Endothelial cell (in vitro differentiated cells): ENCODE measurements at places on chromosomes 6 and 20. TPM values are rescaled to one million over a fixed set of nuclear protein-coding genes. Genes with fewer than 3 reads are reported as not detected.

FAM209B gene
- 0.56 TPM for total RNA-seq

GRCh38 chr6:120604510-120604909 is 729.8 kb downstream of the TBC1D32 start:
- H3K4me1 ChIP-seq = no peaks in the 10 kb centered on the region
- H3K27me3 ChIP-seq = no peaks in the 10 kb centered on the region
- no peak overlapping the region for H3K4me3 ChIP-seq

DNA sequence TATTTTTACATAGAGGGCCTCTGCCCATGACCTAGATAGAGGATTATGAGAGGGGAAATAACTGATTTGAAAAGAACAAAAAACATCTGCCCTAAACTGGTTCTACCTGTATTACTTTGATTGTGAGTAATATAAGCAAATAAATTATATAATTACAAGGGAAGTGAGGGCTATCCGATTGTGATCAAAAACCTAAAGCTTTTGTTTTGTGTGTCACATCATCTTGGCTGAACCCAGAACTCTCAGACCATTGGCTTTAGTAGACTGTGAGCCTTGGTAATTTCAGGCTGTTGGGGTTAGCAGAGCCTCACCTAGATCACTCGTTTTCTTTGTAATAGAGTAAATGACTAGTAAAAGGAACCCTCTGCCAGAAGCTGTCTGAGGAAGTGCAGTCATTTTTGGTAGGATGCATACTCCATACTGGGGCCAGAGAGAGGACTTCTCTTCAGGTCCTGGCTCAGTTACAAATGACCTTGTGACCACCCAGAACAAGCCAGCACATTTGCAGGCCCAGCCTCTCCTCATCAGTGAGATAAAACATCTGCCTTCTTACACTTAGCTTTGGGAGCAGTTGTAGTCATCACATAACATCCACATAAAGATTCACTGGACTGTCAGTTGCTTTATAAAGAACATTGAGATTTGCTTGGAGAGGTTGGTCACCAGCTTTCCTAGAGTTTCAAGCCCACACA is 13.5 kb downstream of the STK35 start:
- no peak for DNase-seq
- H3K36me3 ChIP-seq = peaks cover 28% of the 10 kb centered on the region
- no peak overlapping the region for H3K4me3 ChIP-seq

- H3K27me3 ChIP-seq = peaks cover 17% of the 10 kb centered on the region
- no peak within 1 kb of the TSS for H3K27ac ChIP-seq
- no peaks in the 10 kb centered on the region for H3K36me3 ChIP-seq
- DNase-seq = peak; percentile 69
- peak within 1 kb of the TSS; percentile 84 for H3K4me3 ChIP-seq
Measured at GRCh38 chr20:36541227-36541767, at the start of gene MYL9. TSS of gene MYL9 (plus strand) at chr20:36541519. CDS start at chr20:36544885, 3,366 bp downstream.

- DNase-seq = no peak
- H3K27ac ChIP-seq = no peak overlapping the region
- peaks cover 3% of the 10 kb centered on the region for H3K36me3 ChIP-seq
- H3K4me3 ChIP-seq = no peak overlapping the region
Measured at GRCh38 chr6:113182370-113183141, 674.6 kb upstream of the MARCKS start.

GRCh38 chr6:136923954-136924673 is 2.0 kb downstream of the SLC35D3 start:
- H3K27ac ChIP-seq = no peak overlapping the region
- H3K36me3 ChIP-seq = peaks cover 3% of the 10 kb centered on the region
- H3K4me1 ChIP-seq = peaks cover 6% of the 10 kb centered on the region
- no peak for DNase-seq
- H3K27me3 ChIP-seq = peaks cover 22% of the 10 kb centered on the region
- H3K4me3 ChIP-seq = peak overlapping the region; percentile 47

DNA sequence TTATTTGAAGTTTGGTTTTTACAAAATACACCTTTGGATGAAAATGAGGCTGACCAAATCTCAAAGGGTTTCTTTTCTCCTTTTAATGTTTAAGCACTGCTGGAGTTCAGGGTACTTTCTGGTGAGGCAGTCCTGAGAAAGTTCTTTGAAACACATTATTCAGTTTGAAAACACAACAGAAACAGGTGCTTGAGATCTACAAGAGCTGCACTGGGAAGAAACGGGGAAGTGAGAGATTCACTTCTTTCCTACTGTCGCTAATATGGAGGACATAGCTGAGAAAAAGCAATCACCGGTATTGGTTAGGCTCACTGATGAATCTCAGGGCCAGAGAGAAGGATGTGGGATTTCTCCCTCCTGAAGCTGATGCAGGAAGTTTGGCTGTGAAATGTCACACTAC is 22.9 kb upstream of the TMEM170B start:
- no peak overlapping the region for H3K27ac ChIP-seq
- DNase-seq = no peak
- H3K27me3 ChIP-seq = no peaks in the 10 kb centered on the region
- no peak overlapping the region for H3K4me3 ChIP-seq

KCNK17 gene
- total RNA-seq = 180 TPM

- no peaks in the 10 kb centered on the region for H3K4me1 ChIP-seq
- H3K4me3 ChIP-seq = no peak overlapping the region
- DNase-seq = no peak
- peaks cover 4% of the 10 kb centered on the region for H3K27me3 ChIP-seq
Measured at GRCh38 chr6:163284151-163284550, 130.4 kb upstream of the QKI start.

- H3K4me3 ChIP-seq = no peak overlapping the region
- peaks cover 8% of the 10 kb centered on the region for H3K4me1 ChIP-seq
- no peak overlapping the region for H3K27ac ChIP-seq
- H3K36me3 ChIP-seq = no peaks in the 10 kb centered on the region
Measured at GRCh38 chr6:85000001-85000400, 235.6 kb upstream of the TBX18 start.

- H3K27ac ChIP-seq = no peak overlapping the region
- no peak for DNase-seq
- H3K27me3 ChIP-seq = peaks cover 3% of the 10 kb centered on the region
- H3K4me3 ChIP-seq = no peak overlapping the region
Measured at GRCh38 chr6:105359419-105360370, 43.2 kb downstream of the PREP start.

DNA sequence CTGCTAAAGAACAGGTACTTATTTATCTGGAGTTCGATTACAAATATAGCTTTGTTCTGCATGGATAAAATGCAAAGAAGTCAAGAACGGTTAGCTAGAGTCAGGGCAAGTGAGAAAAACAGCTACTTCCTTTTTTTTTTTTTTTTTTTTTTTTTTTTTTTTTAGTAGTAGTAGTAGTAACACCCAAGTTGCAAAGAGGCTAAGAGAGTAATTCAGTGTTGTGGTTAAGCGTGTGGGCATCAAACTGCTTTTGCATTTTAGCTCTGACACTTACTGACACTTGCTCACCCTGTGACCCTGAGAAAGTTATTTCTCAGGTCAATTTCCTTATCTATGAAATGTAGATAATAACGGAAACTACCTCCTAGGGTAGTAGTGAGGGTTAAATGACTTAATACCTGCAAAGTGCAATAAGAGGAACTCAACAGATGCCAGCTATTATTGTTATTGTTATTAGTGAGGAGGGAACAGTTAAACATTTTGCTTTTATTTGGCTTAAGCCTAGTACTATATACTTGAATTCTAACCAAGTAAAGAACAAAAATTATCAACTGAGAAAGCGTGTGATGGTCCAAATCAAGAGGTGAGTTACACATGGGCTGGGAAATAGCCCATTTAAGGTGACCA is 86.7 kb upstream of the BACH2 start:
- no peaks in the 10 kb centered on the region for H3K27me3 ChIP-seq
- no peak overlapping the region for H3K27ac ChIP-seq
- H3K4me1 ChIP-seq = peaks cover 4% of the 10 kb centered on the region

- no peak for DNase-seq
- no peak overlapping the region for H3K27ac ChIP-seq
- no peak overlapping the region for H3K4me3 ChIP-seq
- H3K27me3 ChIP-seq = no peaks in the 10 kb centered on the region
Measured at GRCh38 chr6:25351485-25351884, 72.3 kb downstream of the CARMIL1 start.

IFT52 gene
- 49.0 TPM for total RNA-seq

- H3K27ac ChIP-seq = no peak overlapping the region
- H3K27me3 ChIP-seq = peaks cover 2% of the 10 kb centered on the region
- no peaks in the 10 kb centered on the region for H3K4me1 ChIP-seq
- no peak overlapping the region for H3K4me3 ChIP-seq
Measured at GRCh38 chr6:119453242-119454200, 104.0 kb upstream of the MAN1A1 start.

KIAA1755 gene
- total RNA-seq = not detected

TPD52L1 gene
- total RNA-seq = 118 TPM

- H3K4me3 ChIP-seq = peak overlapping the region; percentile 87
- H3K27ac ChIP-seq = no peak overlapping the region
- no peak for DNase-seq
- peaks cover 9% of the 10 kb centered on the region for H3K4me1 ChIP-seq
- H3K36me3 ChIP-seq = no peaks in the 10 kb centered on the region
Measured at GRCh38 chr6:71287926-71288227, 734 bp upstream of the OGFRL1 start.

DNA sequence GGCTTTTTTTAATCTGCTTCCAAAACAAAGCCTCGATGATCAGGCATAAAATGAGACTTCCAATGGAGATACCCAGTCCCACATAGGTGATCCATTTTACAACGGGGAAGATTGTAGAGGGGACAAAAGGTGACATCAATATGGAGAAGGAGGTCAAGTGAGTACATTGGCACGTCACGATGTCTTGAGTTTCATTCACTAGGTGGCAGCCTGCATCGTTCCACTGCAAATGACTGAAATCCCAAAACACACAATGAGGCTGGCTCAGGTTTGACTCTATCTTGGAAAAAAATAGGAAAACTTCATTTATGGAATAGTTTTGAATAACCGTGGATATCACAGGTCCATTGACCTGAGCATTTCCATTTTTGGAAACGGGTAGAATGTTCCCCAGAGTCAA is 32.5 kb downstream of the ADGRF1 start:
- no peaks in the 10 kb centered on the region for H3K36me3 ChIP-seq
- H3K27ac ChIP-seq = no peak overlapping the region
- no peak overlapping the region for H3K4me3 ChIP-seq
- H3K4me1 ChIP-seq = no peaks in the 10 kb centered on the region

- no peak overlapping the region for H3K4me3 ChIP-seq
- H3K27me3 ChIP-seq = peaks cover 6% of the 10 kb centered on the region
- H3K4me1 ChIP-seq = peaks cover 47% of the 10 kb centered on the region
- H3K36me3 ChIP-seq = peaks cover 14% of the 10 kb centered on the region
- no peak for DNase-seq
- no peak overlapping the region for H3K27ac ChIP-seq
Measured at GRCh38 chr20:19932170-19932667, 84.9 kb upstream of the NAA20 start.

GRCh38 chr20:35856866-35857265 is 85.1 kb downstream of the PHF20 start:
- H3K4me1 ChIP-seq = peaks cover 3% of the 10 kb centered on the region
- no peak overlapping the region for H3K4me3 ChIP-seq
- no peaks in the 10 kb centered on the region for H3K27me3 ChIP-seq
- DNase-seq = no peak
- peaks cover 20% of the 10 kb centered on the region for H3K36me3 ChIP-seq

- peaks cover 8% of the 10 kb centered on the region for H3K36me3 ChIP-seq
- peaks cover 38% of the 10 kb centered on the region for H3K4me1 ChIP-seq
- DNase-seq = no peak
- peak overlapping the region; percentile 92 for H3K4me3 ChIP-seq
Measured at GRCh38 chr6:108117427-108118358, 43.2 kb upstream of the OSTM1 start.

DNA sequence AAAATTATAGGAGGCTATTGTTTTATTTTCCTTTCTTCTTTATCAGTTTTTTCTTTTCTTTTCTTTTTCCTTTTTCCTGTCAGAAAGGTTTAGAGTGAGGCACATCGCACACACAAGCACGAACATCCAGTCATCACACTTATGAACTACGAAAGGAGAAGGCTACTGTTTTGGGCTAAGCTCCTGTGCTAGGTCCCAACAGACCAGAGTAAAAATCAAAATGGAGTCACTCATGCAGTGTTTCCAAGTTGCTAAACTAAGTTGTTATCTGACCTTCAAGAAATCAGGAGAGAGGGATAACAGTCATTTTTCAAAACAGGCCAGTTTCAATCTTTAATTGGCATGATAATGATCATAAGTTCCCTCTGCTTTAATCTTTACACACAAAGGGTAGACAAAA is 93.6 kb downstream of the CD24 start:
- H3K4me3 ChIP-seq = no peak overlapping the region
- H3K27ac ChIP-seq = no peak overlapping the region
- peaks cover 14% of the 10 kb centered on the region for H3K4me1 ChIP-seq
- no peak for DNase-seq
- H3K27me3 ChIP-seq = peaks cover 7% of the 10 kb centered on the region

MLN gene
- not detected for total RNA-seq

NDUFAF5 gene
- 22.5 TPM for total RNA-seq

RIMS1 gene
- 1.8 TPM for total RNA-seq

DNA sequence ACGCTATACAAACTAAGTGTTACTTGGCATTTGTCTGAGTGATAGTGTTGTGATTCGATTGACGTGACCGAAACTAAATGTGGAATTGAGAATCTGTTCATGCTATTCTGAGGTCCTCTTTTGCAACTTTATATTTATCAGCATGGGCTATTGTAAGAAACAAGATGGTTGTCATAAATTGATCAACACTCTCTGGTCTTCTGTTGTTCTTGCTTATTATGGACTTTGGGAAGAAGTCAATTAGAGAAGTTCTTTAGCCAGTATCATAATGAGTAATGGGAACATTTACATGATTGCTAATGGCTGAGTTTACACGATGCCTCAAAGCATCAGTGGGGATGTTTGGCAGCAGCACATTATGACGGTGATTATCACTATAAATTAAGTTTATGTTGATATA is 195.0 kb downstream of the CD83 start:
- peaks cover 5% of the 10 kb centered on the region for H3K27me3 ChIP-seq
- DNase-seq = no peak
- no peaks in the 10 kb centered on the region for H3K36me3 ChIP-seq
- H3K4me3 ChIP-seq = no peak overlapping the region

- DNase-seq = no peak
- H3K27me3 ChIP-seq = no peaks in the 10 kb centered on the region
- no peaks in the 10 kb centered on the region for H3K36me3 ChIP-seq
- H3K27ac ChIP-seq = no peak overlapping the region
- H3K4me1 ChIP-seq = no peaks in the 10 kb centered on the region
Measured at GRCh38 chr20:39713076-39713840, 751.1 kb downstream of the DHX35 start.

NKAIN4 gene
- 3.3 TPM for total RNA-seq

WFDC12 gene
- total RNA-seq = not detected

HS3ST5 gene
- 0.51 TPM for total RNA-seq

CPNE5 gene
- total RNA-seq = 24.9 TPM
